ENCODE measurements at places on chromosomes 6 and 20. TPM values are rescaled to one million over a fixed set of nuclear protein-coding genes. Genes with fewer than 3 reads are reported as not detected.

GRCh38 chr6:150075034-150075421, 6.1 kb upstream of the ULBP3 start:
- no peaks in the 10 kb centered on the region for H3K27me3 ChIP-seq
- no peak overlapping the region for H3K4me3 ChIP-seq
- no peaks in the 10 kb centered on the region for H3K36me3 ChIP-seq
- no peak for DNase-seq
- no peak overlapping the region for H3K27ac ChIP-seq

- DNase-seq: peak; percentile 67
Observed at GRCh38 chr6:52362443-52363227, 684 bp downstream of the PAQR8 start.

DNA sequence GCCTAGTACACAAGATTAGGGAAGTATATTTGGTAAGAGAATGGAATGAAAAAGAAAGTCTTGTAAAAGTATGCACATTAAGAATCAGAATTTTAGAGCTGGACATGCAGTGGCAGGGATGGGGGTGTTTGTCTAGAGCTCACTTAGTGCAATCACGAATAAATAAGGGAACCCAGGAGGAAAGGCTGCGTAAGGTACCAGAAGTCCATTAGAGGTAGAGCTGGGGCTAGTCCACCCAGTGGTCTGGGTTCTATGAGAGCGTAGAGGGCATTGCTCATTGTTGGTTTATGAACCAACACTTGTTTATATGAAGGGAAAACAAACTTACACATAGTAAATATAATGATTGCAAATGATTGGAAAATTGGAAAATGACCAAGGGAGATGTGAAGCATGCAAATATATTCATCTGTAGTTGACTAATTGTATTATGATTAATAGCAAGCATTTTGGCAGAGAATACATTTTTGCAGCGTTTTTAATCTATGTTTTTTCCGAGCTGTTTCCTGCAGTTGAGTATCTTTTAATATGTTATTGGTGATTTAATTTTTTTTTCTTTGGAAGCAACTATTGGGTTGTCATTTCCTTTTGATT, 3.2 kb downstream of the CDC40 start:
- H3K27ac ChIP-seq: peak overlapping the region; percentile 40
- peaks cover 65% of the 10 kb centered on the region for H3K4me1 ChIP-seq
- peaks cover 32% of the 10 kb centered on the region for H3K36me3 ChIP-seq

The MAFB gene
- total RNA-seq: not detected

The AGPAT4 gene
- total RNA-seq: 6.2 TPM

GRCh38 chr20:62952968-62953838, 694 bp downstream of the SLC17A9 start:
- H3K4me1 ChIP-seq: peaks cover 34% of the 10 kb centered on the region
- peaks cover 20% of the 10 kb centered on the region for H3K36me3 ChIP-seq
- DNase-seq: peak; percentile 68
- peak overlapping the region; percentile 98 for H3K4me3 ChIP-seq
- H3K27me3 ChIP-seq: no peaks in the 10 kb centered on the region

The PNPLA1 gene
- total RNA-seq: not detected

DNA sequence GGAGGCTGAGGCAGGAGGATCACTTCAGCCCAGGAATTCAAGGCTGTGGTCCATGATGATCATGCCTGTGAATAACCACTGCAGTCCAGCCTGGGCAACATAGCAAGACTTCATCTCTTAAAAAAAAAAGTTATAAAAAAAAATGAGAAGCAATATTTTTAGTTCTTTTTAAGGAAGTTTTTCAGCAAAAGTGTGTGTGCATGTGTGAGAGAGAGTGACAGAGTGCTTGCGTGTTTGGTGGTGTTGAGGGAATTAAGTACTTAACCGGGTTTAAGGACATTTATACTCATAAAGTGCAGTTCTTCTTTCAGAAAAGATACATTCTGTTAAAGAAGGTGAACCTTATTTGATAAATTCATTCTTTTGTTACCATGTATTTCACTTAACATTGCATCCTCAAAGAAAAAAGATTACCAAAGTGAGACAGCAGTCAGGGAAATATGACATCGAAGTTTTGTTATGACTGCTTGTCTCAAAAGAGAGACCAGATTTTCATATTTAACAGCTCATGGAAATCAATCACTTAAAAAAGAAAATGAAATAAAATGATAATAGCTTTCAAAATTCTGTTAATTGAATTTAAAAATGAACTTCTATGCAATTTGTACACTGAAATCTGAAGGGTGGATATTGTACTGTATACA, 254.7 kb downstream of the ARHGAP18 start:
- DNase-seq: no peak
- no peaks in the 10 kb centered on the region for H3K36me3 ChIP-seq
- no peak overlapping the region for H3K4me3 ChIP-seq
- no peaks in the 10 kb centered on the region for H3K4me1 ChIP-seq
